Esophagus muscularis mucosa (tissue), 4 donors: ENCODE measurements at places on chromosomes 2 and 18. TPM values are rescaled to one million over a fixed set of nuclear protein-coding genes. Genes with fewer than 3 reads are reported as not detected.

DSG1 gene
- not detected for total RNA-seq

RGPD4 gene
- total RNA-seq: not detected

- no peaks in the 10 kb centered on the region for H3K4me1 ChIP-seq
- no peaks in the 10 kb centered on the region for H3K36me3 ChIP-seq
- no peak overlapping the region for H3K4me3 ChIP-seq
- DNase-seq: peak; percentile 85
- H3K27me3 ChIP-seq: no peaks in the 10 kb centered on the region
Measured at GRCh38 chr18:63444580-63444979, 22.3 kb upstream of the VPS4B start.

- no peak for DNase-seq
- no peaks in the 10 kb centered on the region for H3K4me1 ChIP-seq
- peaks cover 16% of the 10 kb centered on the region for H3K36me3 ChIP-seq
- no peak overlapping the region for H3K27ac ChIP-seq
- no peaks in the 10 kb centered on the region for H3K27me3 ChIP-seq
- H3K4me3 ChIP-seq: no peak overlapping the region
Measured at GRCh38 chr18:45059695-45060094, 379.0 kb downstream of the SETBP1 start.

DNA sequence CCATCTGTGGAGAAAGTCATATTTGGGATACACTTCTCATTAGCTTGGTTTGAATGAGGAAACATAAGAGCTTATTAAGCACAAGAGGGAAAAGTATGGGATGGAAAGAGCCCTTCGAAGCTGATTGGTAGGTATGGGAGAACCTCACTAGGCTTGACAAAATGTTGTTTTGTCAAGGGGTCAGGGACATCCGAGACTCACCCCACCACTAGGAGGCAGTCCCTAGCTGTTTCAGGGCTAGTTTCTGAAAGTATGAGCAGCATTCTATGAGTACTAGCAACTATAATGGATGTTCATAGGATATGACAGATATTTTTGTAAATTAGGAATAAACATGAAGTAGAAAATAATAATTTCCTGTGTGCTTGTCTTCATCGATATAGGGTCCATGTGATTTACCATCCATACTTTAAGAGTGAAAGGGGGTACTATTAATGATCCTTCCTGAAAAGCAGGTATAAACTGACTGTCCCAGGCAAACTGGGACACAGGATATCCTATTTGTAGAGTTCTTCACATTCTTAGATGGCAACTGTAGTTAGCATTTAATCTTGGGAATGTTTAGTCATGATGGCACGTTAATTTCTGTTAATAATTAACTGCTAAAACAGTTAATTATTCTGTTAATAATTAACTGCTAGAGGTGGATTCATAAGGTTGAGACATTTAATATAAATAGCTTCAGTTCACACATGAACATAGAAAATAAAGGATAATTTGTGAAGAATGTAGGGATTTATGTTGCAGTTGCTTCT is 28.4 kb downstream of the OTX1 start:
- H3K36me3 ChIP-seq: no peaks in the 10 kb centered on the region
- H3K27ac ChIP-seq: no peak overlapping the region
- no peak overlapping the region for H3K4me3 ChIP-seq
- no peaks in the 10 kb centered on the region for H3K4me1 ChIP-seq
- no peak for DNase-seq
- H3K27me3 ChIP-seq: no peaks in the 10 kb centered on the region
